Umbilical cord (tissue), 2 donors: ENCODE measurements at places on chromosomes 5 and 9.

GRCh38 chr5:67202828-67203227 lies 6.2 kb upstream of the CD180 start:
- no peak for DNase-seq

GRCh38 chr9:87643778-87644570 lies 81.9 kb upstream of the CTSL start:
- no peak for DNase-seq

DNA sequence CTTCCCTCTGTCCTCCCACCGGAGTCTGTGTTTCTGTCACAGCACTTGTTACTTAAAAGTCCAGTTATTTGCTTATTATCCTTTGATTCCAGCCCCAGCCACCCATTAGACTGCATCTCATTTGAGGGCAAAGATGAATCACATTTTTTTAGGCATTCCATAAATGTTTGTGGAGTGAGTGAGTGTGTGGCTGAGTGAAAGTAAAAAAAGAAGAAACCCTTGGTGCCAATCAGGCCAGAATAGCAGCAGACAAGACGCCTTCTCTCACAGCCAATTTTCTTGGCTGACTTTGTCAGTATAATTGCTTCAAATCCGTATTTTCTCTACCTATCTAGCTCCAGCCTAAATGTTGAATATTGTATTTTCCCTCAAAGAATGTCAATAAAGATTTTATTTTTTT lies 613.0 kb upstream of the WWC1 start:
- DNase-seq = no peak

GRCh38 chr5:2509527-2509926 lies 241.9 kb downstream of the IRX2 start:
- DNase-seq = no peak

DNA sequence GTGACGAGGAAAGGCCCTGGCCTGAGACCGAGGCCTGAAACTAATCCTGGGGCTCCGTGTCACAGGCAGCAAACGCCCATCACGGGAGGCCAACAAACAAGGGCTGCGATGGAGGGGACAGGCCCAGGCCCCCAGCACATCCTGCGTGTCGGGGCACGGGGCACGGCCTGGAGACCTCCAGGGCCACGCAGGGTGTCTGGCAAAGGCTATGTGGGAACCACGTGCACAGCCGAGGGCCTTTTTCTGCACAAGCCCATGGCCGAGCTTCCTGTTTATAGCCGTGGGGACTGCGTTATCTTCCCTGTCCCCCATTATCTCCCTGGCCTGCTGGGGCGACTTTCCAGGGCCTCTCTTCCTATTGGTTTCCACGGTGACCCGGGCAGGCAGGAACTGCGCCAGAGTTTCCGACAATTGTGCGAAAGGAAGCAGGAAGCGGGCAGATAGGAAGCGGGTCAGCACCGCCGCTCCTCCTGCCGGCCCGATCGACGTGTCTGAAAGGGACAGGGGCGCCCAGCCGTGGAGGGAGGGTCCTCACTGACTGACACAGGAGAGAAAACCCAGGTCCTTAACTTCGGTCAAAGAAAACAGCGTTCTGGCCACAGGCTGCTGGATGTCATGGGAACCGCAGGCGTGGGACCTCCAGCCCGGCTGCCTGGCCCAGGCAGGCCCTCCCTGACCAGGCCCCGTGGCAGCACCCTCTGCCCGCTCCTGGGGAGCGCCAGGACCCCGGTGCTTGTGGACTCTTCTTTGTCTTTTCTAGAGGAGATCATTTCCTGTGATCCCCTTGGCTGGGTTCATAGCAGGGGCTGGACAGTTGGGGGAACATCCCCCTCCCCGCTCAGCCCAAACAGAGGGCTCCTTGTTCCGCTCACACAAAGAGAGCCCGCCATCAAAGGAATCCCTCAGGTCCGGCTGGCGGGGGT lies 29.1 kb upstream of the SEC16A start:
- DNase-seq = peak; percentile 59

- DNase-seq = peak; percentile 9
Measured at GRCh38 chr9:68493958-68494577, 46.6 kb downstream of the TMEM252 start.

DNA sequence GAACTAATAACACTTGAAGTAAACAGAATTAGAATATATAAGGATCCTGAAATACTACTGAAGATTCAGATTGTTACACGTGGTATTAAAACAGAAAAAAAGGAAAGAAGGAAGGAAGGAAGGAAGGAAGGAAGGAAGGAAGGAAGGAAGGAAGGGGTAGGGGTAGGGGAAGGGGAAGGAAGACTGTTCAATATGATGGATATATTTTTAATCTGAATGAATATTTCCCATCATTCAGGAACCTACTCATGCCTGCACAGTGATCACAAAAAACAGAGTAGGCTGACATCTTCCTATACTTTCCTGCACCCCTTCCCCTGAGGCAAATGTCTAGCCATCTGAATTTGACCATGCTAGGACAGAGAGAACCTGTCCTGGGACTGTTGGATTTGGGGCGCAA lies 133.9 kb downstream of the CTNND2 start:
- no peak for DNase-seq

DNA sequence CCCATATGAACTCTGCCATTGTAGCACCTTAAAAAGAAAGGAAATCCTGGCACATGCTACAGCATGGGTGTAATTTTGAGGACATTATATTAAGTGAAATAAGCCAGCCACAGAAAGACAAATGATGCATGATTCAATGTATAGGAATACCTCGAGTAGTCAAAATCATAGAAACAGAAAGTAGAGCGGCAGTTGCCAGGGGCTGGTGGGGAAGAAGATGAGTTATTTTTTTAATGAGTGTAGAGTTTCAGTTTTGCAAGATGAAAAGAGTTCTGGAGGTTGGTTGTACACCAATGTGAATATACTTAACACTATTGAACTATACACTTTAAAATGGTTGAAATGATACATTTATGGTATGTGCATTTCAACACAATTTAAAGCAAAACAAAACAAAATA lies 133.0 kb downstream of the ZDHHC21 start:
- no peak for DNase-seq

- DNase-seq = no peak
Measured at GRCh38 chr9:100350188-100350587, 2.6 kb downstream of the TEX10 start.

GRCh38 chr5:94250985-94251384 lies 367.4 kb downstream of the KIAA0825 start:
- DNase-seq = no peak

DNA sequence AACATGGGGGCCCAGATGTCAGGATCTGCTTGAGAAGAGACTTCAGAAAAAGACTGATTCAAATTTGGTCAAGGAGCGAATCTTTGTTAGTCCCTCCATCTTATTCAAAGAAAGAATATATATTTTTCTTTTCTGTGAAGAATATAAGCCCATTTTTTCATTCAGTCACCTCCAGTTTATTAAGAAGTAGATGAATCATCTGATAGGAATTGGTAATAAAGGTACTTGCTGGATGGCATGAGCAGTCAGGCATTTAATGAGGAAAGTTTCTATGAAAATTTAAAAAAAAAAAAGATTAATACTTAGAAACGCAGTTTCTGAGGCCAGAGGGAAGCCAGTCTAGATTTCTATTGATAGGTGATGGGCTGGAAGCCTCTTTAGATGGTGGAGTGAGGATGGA lies 373.1 kb upstream of the SMC2 start:
- DNase-seq = no peak

DNA sequence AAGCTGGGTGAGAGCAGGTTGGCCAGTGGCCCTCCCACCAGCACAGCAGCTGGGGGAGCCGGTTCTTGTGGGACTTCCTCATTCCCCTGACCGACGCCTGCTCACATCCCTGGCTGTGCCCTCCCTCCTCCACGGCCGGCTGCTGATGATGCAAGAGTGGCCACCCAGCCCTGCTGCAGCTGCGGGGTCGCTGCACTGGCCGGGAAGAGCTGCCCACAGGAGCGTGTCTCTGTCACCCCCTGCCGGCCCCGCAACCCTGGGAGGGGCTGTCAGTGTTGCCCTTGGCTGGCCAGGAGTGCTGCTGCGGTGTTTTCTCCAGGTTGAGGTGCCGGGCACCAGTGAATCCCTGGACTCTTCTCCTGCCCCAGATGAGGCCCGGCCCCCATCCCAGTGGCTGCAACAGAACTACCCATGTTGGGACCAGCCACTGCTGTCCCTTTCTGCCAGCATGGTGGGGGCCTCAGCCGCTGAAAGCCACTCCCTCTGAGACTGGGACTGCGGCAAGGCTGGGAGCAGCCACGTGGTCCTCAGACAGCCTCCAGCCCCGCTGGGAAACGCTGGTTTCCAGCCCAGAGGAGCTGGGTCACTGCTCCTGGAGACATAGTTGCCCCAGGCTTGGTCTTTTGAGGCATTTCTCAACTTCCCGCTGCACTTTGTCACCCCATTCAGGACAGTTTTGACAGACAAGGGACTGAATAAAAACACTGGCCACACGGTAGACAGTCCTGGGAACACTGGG lies 739 bp downstream of the CARD9 start:
- peak; percentile 74 for DNase-seq

DNA sequence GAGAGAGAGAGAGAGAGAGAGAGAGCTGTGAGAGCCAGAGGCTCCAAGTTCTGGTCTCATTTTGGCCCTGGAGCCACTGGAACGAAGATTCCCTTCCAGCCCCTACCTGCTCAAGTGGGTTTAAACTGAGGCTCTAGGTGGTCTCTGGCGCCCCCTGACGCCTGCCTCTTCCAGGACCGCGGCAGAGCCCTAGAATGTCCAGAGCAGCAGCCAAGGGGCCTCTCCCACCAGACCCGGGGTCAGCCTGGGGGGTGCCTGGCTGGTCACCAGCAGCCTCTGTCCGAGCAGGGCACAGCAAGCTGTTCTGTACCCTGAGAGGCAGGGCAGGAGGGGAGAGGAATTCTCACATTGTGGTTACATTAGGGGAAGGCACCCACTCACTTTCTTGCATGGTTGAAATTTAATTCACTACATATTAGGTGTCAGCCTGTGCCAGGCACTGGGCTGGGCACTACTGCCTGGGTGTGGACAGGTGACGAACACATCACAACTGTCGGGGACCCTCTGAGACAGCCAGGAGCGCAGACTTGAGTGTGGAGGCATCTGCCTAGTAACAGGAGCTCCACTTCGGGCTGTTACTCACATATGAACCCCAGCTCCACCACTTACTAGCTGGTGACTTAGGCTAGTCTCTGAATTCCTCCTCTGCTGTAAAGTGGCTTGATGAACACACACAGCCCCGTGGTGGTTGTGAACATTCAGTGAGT lies 44.5 kb downstream of the AMBP start:
- peak; percentile 10 for DNase-seq

DNA sequence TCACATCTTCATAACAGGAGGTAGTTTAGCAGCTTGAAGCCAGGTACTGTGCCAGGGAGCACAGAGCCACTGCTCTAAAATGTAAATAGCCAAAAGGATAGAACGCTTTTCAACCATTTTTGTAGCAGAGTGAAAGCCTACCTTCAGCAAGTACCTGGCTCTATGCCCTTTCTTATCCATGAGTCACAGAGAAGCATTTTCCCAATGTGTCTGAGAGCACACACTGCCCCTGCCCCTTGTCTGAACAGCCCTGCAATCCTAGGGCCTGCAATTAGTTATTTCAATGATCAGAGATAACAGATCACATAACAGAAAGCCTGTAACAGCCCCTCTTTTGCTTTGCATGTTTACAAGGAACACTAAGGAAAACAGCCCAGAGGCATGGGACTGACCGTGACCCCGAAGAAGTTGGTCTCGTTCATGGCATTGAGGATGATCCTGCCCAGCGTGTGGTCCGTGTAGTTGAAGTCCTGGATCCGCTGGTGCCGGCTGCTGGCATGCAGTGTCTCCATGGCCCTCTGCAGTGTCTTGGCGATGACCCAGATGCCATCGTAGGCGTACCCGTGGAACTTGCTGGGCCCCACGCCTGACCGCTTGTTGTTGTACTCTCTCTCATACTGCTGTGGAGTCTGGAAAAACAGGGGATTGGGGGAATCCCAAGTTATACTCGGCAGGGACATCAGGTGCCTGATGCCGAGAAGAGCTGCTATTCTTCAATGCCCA lies 198.3 kb upstream of the TBC1D2 start:
- DNase-seq = no peak

DNA sequence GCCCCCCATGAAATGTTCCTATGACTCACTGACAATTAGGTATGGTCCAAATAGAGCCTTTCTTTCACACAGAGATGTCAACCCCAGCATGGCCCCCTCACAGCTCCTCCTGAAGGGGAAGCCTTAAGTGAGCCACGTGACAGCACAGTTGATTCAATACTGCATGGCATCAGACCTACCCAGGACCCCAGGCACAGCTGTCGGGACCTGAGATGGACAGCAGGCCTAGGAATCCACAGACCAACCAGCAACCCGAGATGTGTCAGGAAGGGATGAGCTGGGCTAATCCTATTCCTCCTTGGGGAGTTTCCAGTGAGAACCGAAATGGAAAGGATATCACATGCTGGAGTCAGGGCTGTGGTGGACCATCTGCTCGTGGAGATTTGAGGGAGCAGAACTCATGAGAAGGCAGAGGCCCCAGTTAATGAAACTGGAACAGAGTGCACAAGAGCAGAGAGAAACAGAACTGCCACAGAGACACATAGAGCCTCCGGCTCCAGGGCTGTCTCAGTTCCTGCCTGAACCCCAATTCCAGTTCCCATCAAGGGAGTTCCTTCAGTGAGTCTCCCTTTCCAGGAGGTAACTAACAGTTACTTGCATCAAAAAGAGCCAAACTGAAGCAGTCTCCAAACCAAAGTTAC lies 42.1 kb upstream of the SMIM23 start:
- DNase-seq = no peak

DNA sequence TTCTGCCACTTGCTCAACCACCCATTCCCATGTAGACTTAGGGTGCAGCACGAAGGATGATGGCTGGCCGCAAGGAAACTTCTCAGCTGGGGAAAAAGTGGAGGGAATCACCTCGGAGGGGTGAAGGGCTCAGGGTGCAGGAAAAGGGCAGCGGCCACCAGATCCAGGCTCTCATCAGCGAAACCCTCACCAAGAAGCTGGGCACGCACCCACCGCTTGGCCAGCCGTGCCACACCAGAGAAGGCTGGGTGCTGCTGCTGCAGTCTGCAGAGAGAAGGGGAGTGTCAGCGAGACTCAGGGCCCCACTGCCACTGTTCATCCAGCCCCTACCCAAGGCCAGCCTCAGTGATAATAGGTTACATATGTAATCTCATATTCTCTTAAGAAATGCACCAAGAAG lies 8.6 kb downstream of the NOL6 start:
- no peak for DNase-seq

- no peak for DNase-seq
Measured at GRCh38 chr5:32587067-32587551, 1.8 kb downstream of the SUB1 start.

- peak; percentile 62 for DNase-seq
Measured at GRCh38 chr5:56037531-56038010, 42.8 kb upstream of the IL6ST start.

DNA sequence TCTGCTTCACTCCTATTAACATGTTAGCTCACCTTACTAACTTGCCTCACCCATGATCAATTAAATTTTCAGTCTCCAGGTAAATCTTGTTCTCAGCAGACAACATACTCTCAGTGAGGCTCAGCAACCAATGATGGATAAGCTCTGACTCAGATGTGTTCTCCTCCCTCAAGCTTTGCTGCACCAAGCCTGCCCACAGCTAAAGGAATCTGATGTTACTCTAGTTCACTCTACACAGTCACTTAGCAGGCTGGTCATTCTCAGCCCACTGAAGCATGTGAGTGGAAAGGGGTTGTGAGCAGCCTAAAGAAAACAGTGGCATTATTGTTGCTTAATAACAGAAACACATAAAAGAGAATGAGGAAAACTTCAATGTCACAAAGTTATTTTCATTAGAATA lies 37.3 kb upstream of the CTNND2 start:
- no peak for DNase-seq

- DNase-seq = no peak
Measured at GRCh38 chr5:82151662-82152061, 126.5 kb downstream of the RPS23 start.
